Stimulated activated CD4-positive, alpha-beta T cell treated with anti-CD3 and anti-CD28 coated beads, Interleukin-2, amount 100 ng/mL, for 24 hours (primary cell): ENCODE measurements at places on chromosomes 6 and 20.
A peak's percentile ranks its signal among the peaks of the same experiment; 100 is the strongest.

DNA sequence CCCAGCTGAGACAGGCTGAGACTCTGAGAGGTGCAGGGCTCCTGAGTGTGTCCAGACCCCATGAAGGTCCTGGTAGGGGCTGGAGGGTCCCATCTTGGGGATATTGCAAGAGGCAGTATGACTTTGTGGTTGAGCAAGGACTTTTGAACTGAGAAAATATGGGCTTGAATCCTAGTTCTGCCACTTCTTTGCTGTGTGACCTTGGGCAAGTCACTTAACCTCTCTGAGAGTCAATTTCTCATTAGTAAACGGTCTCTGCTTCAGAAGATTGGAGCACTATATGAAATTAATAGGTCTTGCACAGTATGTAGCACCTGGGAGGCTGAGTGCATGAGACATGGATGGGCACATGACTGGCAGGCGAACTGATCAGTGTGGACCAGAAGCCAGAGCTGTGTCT is 42.7 kb downstream of the TFEB start:
- no peak for DNase-seq

GRCh38 chr6:101178748-101179147 is 214.8 kb upstream of the GRIK2 start:
- no peak for DNase-seq

DNA sequence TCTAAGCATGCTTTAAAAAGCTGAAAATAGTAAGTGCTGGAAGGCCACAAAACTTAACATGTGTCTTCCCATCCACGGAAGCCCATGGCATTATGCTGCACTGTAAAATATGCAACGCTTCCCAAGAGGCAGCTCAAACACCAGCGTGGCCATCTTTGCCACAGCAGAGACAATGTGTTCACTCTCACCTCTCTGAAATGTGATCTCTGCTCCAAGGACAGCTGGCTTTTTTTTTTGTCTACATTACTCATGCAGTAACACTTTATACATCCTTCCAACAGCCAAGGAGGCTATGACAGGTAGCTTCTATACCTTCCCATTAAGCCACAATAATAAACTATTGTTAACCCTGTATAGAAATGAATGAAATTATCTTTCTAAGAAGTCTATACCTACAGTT is 49.2 kb downstream of the BLOC1S5 start:
- DNase-seq: no peak

DNA sequence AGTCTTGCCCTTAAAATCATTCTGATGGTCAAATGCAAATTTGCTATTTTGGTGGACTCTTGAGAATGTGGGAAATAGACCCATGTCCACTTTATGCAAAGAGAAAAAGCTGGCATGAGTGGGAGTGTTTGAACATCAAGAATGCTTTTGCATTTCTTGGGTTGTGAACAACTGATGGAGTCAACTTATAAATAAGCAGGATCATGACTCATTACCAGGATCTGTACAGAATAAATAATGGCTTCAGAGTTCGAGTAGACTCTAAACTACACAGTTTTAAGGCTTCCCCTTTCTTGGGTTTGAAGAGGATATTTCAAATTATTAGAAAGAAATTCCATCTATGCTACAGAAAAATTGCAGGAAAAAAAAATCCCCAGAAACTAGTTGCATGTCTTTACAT is 195.5 kb downstream of the EYA4 start:
- no peak for DNase-seq

DNA sequence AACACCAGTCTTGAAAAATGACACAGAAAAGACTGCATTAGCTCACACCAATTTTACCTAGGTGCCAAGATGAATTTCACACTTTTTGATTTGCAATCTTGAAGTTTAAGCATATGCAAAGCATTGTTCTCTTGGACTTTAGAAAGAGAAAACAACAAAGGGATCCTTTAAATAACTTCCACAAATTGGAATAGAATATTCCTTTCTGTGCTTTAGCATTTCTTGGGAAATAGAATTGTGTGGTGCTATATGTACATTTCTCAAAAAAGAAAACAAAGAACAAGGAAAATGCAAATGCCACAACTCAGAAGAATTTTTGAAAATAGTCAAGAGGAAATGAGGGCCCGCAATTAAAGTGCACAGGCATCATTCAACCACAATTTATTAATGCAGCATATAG is 17.0 kb downstream of the HTR1B start:
- no peak for DNase-seq

GRCh38 chr6:116443105-116443504 is 18.1 kb upstream of the CALHM6 start:
- no peak for DNase-seq

- DNase-seq: no peak
Observed at GRCh38 chr20:51121901-51122412, 99.0 kb upstream of the KCNG1 start.

- DNase-seq: no peak
Observed at GRCh38 chr6:138345565-138346285, 32.0 kb upstream of the SMIM28 start.

DNA sequence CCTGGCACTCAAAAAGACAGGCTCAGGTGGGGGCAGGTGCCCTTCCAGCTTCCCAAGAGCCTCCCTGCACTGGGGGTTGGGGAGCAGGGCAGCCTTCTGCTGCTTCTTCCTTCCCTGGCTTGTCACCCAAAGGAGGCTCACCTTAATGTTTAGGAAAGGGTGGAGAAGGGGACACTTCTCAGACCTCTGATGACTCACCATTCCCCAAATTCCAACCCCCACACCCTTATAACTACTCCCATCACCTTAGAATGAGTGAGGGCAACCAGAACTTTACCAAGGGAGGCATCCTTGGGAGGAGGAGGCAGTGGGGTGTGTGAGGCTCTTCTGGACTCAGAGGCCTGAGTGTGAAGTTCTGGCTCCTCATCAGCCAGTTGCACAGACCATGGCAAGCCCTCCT is 15.2 kb upstream of the FOXP4 start:
- no peak for DNase-seq

GRCh38 chr6:87093199-87093598 is 1.7 kb downstream of the CGA start:
- no peak for DNase-seq

GRCh38 chr6:11876934-11877433 is 98.4 kb upstream of the ADTRP start:
- no peak for DNase-seq

GRCh38 chr6:35173427-35174087 is 32.4 kb upstream of the TCP11 start:
- DNase-seq: no peak

DNA sequence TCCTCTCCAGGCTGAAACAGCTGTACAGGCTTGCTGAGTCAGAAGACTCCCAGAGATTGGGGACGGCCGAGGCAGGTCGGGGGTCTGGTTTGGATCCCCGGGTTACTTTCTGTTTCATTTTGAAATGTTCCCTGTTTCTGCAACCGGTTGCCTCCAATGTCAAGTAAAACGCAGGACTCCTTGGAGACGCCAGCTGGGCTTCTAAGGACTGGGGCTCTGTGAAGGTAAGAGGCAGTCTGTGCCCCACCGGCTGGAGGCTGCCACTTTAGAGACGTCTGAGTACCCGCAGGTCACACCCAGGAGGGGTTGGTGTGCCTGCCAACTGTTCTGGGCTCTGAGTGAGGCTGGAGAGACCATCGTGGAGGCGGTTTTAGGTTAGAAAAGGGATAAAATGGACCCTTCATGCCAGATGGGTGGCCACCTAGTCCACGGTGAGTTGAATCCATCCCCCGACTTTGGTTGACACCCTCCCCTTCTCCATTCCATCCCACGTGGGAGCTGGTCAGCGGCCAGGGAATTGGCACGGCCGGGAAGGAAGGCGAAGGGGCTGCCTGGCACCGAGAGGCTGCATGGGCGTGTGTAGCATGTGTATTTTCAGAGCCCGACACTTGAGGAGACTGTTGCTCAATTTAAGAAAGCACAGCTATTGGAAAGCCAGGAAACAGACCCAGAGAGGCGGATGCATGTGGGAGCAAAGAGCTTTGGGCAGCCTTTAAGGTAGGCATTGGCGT is 240.9 kb downstream of the PHACTR1 start:
- peak; percentile 13 for DNase-seq
